GM18507 (cell line): ENCODE measurements at places on chromosomes 4 and X.

DNA sequence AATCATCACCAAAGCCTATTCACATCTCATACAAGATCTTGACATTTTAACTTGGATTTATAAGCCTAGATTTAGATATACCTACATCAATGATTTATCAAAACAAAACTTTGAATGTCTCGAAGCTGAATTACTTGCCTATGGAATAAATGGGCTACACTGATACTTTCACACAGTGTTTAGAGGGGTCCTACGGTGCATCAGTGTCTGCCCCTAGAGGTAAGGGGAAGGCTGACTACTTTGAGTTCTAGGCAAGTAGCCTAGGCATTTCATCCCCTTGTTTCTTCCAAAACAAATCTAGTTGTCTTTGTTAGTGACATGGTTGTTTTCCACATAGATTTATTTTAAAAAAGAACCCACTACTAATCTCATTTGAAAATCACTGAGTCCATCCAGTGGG lies 158.1 kb upstream of the ATOH1 start:
- no peak for DNase-seq

DNA sequence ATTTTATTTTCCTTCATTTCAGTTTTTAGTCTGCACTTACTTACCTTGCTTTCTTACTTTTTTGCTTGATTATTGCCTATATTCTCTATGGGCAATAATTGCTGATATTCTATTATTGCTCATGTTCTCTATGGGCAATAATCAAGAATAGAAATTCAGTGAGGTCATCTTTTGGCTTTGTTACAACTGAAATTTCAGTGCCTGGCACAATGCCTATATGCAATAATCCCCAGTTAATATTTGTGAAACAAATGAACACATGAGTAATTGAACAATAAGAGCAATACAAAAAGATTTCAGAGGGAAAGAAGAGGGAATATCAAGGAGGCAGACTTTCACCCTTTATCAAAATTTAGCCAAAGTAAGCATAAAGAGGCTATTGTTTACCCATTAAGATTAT lies 48.6 kb upstream of the ARSJ start:
- DNase-seq, result no peak

DNA sequence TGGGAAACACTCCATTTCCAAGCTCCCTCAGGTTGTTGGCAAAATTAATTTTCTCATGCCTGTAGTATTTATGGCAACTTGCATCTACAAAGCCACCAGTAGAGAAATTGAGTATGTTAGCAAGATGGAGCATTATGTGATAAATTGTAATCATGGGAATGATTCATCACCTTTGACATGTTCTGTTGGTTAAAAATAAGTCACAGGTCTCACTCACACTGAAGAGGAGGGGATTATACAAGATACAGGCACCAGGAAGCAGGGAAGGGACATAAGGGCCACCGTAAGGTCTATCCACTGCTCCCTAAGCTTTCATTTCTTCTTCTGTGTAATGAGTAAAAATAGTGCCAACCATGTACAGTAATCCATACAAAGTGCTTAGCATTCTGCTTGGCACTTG lies 313.0 kb downstream of the GBA3 start:
- DNase-seq, result no peak

GRCh38 chrX:142499992-142500391 lies 294.9 kb upstream of the MAGEC2 start:
- DNase-seq, result no peak

DNA sequence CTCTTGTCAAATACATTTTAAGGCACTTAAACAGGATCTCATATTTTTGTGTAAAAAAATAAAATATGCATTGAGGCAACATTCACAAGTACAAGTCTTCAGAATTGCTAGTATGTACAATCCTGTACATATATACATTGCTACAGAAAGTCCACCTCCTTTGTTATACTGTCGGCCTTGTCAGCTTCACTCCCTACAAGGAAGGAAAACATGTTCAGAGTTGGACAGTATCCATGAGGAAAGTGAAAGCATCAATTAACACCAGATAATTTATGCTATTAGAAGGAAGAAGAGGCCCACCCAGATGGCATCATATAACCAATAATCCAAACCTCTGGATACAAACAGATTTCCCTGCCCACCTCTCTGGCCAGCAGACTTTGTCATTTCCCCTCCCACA lies 42.0 kb downstream of the REELD1 start:
- DNase-seq, result no peak

GRCh38 chr4:181541396-181541795 lies 701.8 kb upstream of the TENM3 start:
- no peak for DNase-seq

GRCh38 chr4:25535278-25535677 lies 120.4 kb upstream of the SLC34A2 start:
- DNase-seq, result no peak

- DNase-seq, result no peak
Observed at GRCh38 chrX:150476164-150476699, 92.2 kb upstream of the MTM1 start.

DNA sequence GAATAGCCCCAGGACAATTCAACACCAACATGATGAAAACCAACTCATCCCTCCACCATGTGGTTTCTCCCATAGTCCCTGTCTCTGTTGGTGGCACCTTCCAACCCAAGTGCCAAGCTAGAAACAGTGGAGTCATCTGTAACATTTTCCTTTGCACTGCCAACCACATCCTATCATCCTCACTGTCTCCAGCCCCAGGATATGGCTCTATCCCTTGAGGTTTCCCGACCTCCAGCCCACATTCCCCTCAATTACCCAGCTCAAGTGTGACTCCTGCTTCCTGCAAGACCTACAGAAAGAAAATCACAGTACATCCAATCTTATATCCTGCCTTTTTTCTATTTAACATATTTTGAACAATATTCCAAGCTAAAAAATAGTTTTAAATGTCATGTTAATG lies 24.2 kb downstream of the PNMA6F start:
- DNase-seq, result no peak

GRCh38 chr4:186348433-186348832 lies 82.4 kb downstream of the F11 start:
- no peak for DNase-seq

GRCh38 chrX:71536285-71536684 lies 3.4 kb downstream of the OGT start:
- no peak for DNase-seq

GRCh38 chrX:45850197-45850774 lies 649.6 kb upstream of the DIPK2B start:
- no peak for DNase-seq

- no peak for DNase-seq
Observed at GRCh38 chr4:95572304-95572991, 23.7 kb upstream of the UNC5C start.

DNA sequence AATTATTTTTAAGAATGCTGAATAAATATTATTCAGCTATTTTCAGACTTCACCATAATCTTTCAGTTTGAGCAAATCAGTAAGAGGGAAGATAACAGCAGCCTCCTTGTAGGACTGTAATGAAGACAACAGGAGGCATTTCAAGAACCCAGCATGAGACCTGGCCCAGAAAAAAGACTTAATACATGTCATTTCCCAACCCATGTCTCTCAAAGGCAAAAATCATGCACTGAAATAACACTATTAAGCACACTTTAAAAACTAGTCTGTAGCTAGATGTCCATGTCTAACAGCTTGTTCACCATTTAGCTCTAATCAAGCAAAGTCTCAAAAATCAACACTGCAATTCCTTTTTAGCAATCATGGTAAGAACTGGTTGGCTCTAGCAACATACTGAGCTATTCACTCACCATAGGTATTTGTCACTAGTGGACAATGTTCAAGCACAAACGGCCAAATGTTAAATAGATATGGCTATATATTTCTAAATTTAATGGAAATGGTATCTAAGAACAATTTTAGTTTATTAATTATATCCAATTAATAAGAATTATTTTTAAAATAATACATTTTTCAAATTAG lies 109.9 kb downstream of the WDFY3 start:
- DNase-seq, result no peak

GRCh38 chr4:148962539-148963290 lies 520.5 kb upstream of the NR3C2 start:
- DNase-seq, result no peak

- no peak for DNase-seq
Observed at GRCh38 chr4:41436419-41436818, 101.5 kb upstream of the LIMCH1 start.

DNA sequence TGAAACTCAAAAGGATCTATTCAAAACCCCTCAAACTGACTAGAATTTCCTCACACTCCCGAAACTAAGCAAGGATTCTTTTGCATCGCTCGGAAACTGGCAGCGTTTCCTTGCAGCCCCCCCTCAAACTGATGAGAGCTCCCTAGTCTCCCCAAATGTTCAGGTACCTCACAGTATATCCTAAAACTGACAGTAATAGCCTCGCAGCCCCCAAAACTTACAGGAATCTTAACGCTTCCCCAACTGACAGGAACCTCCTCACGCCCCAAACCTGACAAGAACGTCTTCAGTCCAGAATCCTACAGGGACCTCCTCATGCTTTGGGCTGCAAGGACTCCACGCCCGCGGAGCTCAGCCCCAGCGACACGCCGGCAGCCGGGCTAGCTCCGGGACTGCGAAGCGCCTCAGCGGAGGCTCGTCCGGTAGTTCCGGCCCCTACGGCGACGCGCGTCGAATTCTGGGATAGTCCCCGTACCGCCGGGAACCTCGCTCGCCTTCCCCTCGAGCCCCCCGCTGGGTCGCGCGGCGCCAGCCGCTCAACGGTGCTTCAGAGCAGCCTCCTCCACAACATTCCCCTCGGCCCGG lies 640 bp downstream of the PHF8 start:
- DNase-seq, result no peak

DNA sequence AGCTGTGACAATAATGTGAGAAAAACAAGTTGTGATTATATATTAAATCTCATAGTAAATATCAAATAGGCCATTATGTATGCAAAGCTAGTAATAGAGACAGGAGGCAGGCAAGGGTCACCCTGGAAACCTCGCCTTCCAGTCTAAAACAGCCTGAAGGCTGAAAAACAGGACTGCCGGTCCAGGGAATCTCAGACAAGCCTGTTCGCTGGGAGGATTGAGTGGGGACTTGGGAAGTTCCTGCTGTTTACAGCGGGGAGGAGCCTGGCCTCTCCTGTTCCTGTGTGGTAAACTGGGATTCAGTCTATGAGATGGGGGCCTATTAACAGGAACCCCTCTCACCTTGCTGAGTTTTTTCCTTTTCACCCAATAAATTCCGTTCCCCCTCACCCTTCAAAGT lies 2317.3 kb downstream of the PCDH7 start:
- no peak for DNase-seq

- DNase-seq, result no peak
Observed at GRCh38 chr4:1379351-1379781, 26.9 kb downstream of the NKX1-1 start.

DNA sequence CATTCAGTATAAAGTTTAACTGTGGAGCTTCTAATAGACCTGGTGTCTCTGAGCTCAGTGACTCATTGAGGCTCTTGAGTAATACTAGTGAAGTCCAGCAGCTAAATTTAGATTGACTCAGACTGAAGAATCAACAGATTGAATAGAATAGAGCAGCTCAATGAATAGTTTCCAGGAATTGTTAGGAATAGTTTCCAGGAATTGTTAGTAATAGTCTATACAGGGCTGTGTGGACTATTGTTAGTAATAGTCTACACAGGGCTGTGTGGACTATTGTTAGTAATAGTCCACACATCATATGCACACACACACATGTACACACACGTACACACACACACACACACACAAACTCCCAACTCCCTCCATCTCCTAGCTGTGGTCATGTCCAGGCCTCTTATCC lies 3.0 kb downstream of the GIMD1 start:
- DNase-seq, result no peak

DNA sequence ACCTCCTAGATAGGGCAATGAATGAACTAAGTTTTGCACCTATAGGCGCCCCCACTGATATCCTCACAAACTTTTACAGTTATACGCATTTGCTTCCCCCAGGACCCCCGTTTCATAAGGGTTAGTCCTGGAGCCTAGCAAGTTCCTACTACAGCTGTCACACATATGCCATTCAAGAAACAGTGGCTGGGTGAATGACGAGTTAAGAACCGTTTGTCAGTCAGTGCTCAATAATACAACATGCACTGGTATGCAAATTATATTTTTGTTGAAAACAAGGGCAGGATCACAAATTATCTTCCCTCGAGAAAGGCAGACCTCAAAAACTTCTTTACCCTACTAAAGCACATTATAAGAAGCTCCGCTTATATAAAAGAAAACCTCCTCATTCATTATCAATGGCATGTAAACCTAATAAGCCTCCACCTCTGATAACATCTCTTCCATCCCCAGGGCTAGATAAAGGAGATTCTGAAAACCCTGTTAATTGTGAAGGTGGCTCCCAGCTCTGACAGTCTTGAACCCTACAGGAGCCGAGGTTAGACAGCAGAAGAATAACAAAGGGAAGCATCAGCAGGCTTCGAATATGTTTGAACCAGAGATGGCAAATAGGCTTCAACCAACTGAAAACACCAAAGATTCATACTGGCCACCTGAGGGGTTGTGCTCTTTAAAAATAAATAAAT lies 40.3 kb downstream of the AFAP1 start:
- no peak for DNase-seq

- no peak for DNase-seq
Observed at GRCh38 chrX:42943051-42943974, 165.3 kb upstream of the PPP1R2C start.

DNA sequence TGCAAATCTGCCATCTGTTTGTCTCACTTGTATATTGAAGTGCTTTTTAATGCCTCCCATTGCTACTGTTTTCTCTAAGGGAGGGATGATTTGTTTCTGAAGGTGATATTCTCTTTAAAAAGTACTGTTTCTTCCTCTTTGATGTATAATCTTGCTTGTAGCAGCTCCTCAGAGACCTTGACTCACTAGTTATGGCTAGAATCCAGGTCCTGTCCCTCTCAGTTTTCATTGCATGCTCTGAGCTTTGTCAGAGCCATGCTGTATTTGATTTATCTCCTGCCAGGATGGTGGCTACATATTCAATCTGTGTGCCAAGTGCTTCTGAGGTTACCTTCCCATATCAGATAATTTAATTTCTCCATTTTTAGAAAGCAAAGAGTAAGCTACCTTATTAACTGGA lies 56.0 kb downstream of the GLUD2 start:
- DNase-seq, result no peak

DNA sequence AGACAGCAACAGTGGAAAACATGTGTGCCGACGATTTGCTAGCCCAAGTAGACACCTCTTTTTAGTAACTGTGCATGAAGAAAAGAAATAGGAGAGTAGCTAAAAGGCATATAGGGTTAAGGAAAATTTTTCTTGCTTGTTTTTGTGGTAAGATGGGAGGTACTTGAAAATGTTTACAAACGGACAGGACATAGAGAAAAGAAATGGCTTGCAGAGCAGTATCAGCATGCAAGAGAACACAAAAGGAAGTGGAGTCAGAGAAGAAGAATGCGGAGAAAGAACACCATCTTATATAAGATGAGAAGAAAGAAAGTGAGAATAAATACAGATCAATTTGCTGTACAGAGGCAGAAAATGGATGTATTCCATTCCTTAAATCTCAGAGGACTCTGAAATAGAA lies 263.7 kb upstream of the ETNPPL start:
- DNase-seq, result no peak

GRCh38 chrX:100871594-100872560 lies 2.3 kb downstream of the NOX1 start:
- no peak for DNase-seq

- DNase-seq, result no peak
Observed at GRCh38 chr4:52961666-52962412, 99.7 kb downstream of the RASL11B start.
